ENCODE measurements at places on chromosomes 16 and 17. TPM values are rescaled to one million over a fixed set of nuclear protein-coding genes. Genes with fewer than 3 reads are reported as not detected.

- H3K36me3 ChIP-seq = no peaks in the 10 kb centered on the region
- no peak overlapping the region for H3K27ac ChIP-seq
- DNase-seq = peak; percentile 42
- peaks cover 18% of the 10 kb centered on the region for H3K4me1 ChIP-seq
Observed at GRCh38 chr17:65559804-65560627, 1.4 kb downstream of the AXIN2 start.

The CFAP97D1 gene
- not detected for total RNA-seq

- H3K4me1 ChIP-seq = no peaks in the 10 kb centered on the region
- no peak for DNase-seq
- no peaks in the 10 kb centered on the region for H3K27me3 ChIP-seq
- H3K27ac ChIP-seq = no peak overlapping the region
- no peak overlapping the region for H3K4me3 ChIP-seq
- no peaks in the 10 kb centered on the region for H3K36me3 ChIP-seq
Observed at GRCh38 chr16:78995441-78995840, 605.1 kb downstream of the MAF start.

The ZSCAN10 gene
- not detected for total RNA-seq

GRCh38 chr16:11976850-11977375 lies 379 bp downstream of the SNX29 start:
- peak overlapping the region; percentile 88 for H3K27ac ChIP-seq
- H3K27me3 ChIP-seq = no peaks in the 10 kb centered on the region
- no peak for DNase-seq
- peak overlapping the region; percentile 71 for H3K4me3 ChIP-seq
- H3K36me3 ChIP-seq = no peaks in the 10 kb centered on the region
- H3K4me1 ChIP-seq = peaks cover 11% of the 10 kb centered on the region

The FOXO3B gene
- 5.3 TPM for total RNA-seq

DNA sequence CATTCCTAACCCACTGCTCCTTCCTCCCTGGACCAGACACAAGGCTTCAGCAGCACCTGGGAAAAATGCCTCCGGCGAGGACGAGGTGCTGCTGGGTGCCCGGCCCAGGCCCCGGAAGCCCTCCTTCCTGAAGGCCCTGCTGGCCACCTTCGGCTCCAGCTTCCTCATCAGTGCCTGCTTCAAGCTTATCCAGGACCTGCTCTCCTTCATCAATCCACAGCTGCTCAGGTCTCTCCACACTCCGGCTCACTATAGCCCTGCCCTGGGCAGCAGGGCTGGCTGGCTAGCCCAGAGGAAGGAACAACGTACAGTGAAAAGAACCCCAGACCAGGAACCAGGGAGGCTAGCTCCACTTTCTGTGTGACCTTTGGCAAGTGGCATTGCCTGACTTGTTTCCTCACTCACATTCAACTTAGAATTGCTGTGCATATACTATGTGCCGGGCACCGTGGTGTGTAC lies 26.2 kb downstream of the ABCC3 start:
- no peaks in the 10 kb centered on the region for H3K4me1 ChIP-seq
- H3K36me3 ChIP-seq = no peaks in the 10 kb centered on the region
- H3K4me3 ChIP-seq = no peak overlapping the region
- H3K27me3 ChIP-seq = no peaks in the 10 kb centered on the region

DNA sequence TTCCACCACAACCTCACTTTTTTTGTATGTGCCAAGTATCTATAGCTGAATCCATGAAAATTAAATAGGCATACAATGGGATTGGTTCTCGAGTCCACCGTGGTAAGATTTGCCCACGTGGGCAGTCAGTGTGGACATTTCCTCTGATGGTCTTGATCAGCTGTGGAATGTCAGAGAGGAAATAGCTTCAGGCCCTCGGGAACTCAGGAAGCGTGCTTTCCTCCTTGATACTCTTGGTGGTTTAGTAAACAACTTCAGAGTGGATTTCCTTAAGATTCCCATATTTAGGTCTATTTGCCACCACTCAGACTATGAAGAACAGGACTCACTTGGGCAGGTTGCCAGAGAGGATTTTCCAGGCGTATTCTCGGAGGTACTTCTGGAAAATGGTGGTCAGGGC lies 152.5 kb downstream of the VPS53 start:
- DNase-seq = no peak
- no peaks in the 10 kb centered on the region for H3K4me1 ChIP-seq
- no peaks in the 10 kb centered on the region for H3K27me3 ChIP-seq
- H3K27ac ChIP-seq = no peak overlapping the region

The EPN3 gene
- total RNA-seq = not detected

The ZNF200 gene
- 33.3 TPM for total RNA-seq

GRCh38 chr16:8641671-8642070 lies 20.2 kb downstream of the METTL22 start:
- peaks cover 3% of the 10 kb centered on the region for H3K4me1 ChIP-seq
- peaks cover 5% of the 10 kb centered on the region for H3K36me3 ChIP-seq
- no peak overlapping the region for H3K27ac ChIP-seq
- H3K27me3 ChIP-seq = no peaks in the 10 kb centered on the region

DNA sequence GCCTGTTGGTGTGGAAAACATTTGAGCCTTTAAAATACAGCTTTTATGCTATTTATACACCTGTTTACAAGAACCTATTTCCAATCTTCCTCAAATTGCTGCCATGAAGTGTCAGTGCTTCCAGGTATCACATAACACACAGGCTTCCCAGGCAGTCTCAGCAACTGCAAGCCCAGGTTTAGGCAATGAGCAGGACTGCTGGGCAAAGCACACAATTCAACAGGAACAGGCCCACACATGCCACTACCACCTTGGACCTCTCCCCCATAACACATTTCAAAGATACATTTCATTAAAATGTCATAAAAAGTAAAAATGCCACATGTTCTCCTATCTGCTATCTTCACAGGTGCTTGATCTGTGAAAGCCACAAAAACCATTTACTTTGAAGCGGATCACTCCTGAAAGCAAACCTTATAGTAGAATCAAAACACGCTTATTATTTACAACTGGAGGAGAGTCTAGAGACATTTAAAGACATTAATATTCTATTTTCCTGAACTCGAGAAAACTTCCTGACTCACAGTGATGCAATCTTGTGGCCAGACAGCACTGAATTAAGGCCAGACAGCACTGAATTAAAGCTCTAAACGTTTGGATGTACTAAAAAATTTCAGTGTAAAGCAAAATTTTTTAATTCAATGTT lies 31.5 kb downstream of the ANKFY1 start:
- DNase-seq = no peak
- peaks cover 47% of the 10 kb centered on the region for H3K36me3 ChIP-seq
- H3K27me3 ChIP-seq = no peaks in the 10 kb centered on the region

DNA sequence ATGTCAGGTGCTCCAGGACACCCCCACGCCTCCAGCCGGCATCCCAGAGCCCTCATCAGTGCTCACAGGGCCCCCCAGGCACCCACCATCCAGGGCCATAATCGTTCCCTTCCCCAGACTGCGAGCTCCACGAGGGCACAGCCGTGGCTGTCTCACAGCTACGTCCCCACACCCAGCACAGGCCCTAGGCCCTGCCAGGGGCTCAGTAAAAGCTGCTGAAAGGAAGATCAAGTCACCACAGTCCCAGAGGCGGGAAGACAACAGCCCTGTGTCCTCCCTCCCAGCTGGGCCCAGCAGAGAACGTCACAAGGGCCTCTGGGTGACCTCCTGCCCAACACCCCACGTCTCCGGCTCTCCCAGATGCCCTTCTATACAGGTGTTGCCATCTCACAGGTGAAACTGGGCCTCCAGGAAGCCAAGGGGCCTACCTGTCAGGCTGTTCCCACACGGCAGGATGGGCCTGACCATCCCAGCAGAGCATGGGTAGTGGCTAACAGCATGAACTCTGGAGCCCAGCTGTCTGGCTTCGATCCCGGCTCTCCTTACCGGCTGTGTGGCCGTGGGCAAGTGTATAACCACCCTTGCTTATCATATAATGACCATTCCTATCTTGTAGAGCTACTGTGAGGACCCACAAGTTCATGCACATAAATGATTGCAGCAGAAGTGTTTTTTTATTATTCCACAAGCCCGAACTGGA lies 17.9 kb downstream of the ARL2BP start:
- no peak overlapping the region for H3K4me3 ChIP-seq
- no peak for DNase-seq
- H3K27ac ChIP-seq = peak overlapping the region; percentile 13
- no peaks in the 10 kb centered on the region for H3K27me3 ChIP-seq
- no peaks in the 10 kb centered on the region for H3K36me3 ChIP-seq

The HMOX2 gene
- 59.2 TPM for total RNA-seq

The TOP2A gene
- 2.1 TPM for total RNA-seq

- peaks cover 27% of the 10 kb centered on the region for H3K36me3 ChIP-seq
- H3K27ac ChIP-seq = no peak overlapping the region
- no peak overlapping the region for H3K4me3 ChIP-seq
- H3K27me3 ChIP-seq = no peaks in the 10 kb centered on the region
Observed at GRCh38 chr17:77147357-77147801, 6.6 kb downstream of the SEC14L1 start.

GRCh38 chr17:34683390-34683789 lies 104.0 kb downstream of the TMEM132E start:
- H3K27ac ChIP-seq = no peak overlapping the region
- no peaks in the 10 kb centered on the region for H3K27me3 ChIP-seq
- H3K4me3 ChIP-seq = no peak overlapping the region
- H3K4me1 ChIP-seq = no peaks in the 10 kb centered on the region
- no peaks in the 10 kb centered on the region for H3K36me3 ChIP-seq

DNA sequence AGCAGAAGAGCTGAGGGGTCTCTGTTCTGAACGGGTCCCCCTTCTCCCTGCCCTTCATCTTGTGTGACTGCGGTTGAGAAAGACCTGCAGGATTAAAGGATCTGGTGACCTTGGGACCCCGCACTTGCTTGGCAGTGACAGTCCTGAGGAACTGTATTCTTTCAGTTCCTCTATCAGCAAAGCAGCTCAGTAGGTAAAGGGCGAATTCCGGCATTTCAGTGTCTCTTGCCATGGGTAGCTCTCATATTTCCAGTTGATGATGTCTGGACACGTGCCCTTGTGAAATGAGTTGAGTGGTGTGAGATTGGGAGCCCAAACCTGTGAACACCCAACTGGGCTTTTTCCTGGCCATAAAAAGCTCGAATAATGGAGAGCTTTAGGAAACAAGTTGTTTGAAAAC lies 135.7 kb downstream of the PRKCA start:
- no peak overlapping the region for H3K4me3 ChIP-seq
- no peak overlapping the region for H3K27ac ChIP-seq
- H3K36me3 ChIP-seq = no peaks in the 10 kb centered on the region
- no peaks in the 10 kb centered on the region for H3K4me1 ChIP-seq
- DNase-seq = no peak

- H3K4me1 ChIP-seq = peaks cover 14% of the 10 kb centered on the region
- no peak overlapping the region for H3K4me3 ChIP-seq
- peak overlapping the region; percentile 16 for H3K27ac ChIP-seq
- H3K36me3 ChIP-seq = no peaks in the 10 kb centered on the region
- no peaks in the 10 kb centered on the region for H3K27me3 ChIP-seq
Observed at GRCh38 chr16:16025214-16025968, 76.0 kb downstream of the ABCC1 start.

DNA sequence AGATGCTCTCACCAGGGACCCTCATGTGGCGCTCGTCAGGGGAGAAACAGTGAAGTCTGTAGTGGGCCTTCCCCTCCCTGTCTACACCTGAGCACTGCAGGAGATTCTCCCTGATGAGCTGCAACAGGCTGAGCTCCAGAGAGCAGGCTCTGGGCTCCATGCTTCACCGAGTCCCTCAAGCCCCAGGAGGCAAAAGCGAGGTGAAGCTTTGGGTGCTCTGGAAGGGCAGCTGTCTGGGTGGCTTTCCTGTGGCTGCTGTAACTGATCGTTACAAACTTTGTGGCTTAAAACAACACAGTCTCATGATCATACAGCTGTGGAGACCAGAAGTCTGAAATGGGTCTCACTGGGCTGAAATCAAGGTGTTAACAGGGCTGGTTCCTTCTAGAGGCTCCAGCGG lies 12.1 kb upstream of the CD300LD start:
- H3K27ac ChIP-seq = no peak overlapping the region
- no peaks in the 10 kb centered on the region for H3K36me3 ChIP-seq
- H3K27me3 ChIP-seq = no peaks in the 10 kb centered on the region
- peaks cover 18% of the 10 kb centered on the region for H3K4me1 ChIP-seq
- no peak for DNase-seq

- H3K27ac ChIP-seq = no peak overlapping the region
- peaks cover 10% of the 10 kb centered on the region for H3K4me1 ChIP-seq
- H3K36me3 ChIP-seq = peaks cover 3% of the 10 kb centered on the region
- no peaks in the 10 kb centered on the region for H3K27me3 ChIP-seq
- no peak overlapping the region for H3K4me3 ChIP-seq
- DNase-seq = no peak
Observed at GRCh38 chr17:39732586-39732985, 2.3 kb upstream of the MIEN1 start.

The MAFG gene
- 20.8 TPM for total RNA-seq

DNA sequence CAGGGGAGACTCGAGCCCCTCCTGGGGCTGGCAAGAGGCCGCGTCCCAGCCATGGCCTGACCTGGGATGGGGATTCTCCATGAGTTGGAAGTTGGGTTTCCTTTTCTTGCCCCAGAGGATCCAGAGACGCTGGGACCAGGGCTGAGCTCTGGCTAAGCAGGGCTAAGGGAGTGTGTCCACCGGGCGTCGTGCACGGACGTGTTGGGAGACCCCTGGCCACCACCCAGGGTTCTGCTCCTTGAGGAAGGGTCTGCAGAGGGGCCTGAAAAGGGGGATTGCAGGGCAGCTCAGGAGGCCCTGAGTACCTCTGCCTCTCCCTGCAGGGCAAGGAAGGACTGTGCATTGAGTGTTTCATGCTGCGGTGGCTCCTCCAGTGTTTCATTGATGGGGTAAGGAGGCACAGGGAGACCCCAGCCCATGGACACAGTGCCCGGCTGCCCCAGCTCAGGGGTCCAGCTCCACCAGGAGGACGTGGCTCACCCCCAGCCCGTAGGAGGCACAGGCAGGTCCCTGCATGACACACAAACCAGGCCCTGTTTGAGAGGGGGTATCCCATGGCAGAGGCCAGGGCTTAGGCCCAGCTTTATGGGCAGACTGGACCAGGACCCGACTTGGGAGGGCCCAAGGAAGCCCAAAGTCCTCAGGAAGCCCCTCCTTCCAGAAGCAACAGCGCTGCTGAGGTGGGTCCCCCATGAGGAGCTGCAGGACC lies 47.5 kb downstream of the USP22 start:
- no peak for DNase-seq
- no peak overlapping the region for H3K4me3 ChIP-seq
- peaks cover 7% of the 10 kb centered on the region for H3K36me3 ChIP-seq
- no peak overlapping the region for H3K27ac ChIP-seq
- H3K4me1 ChIP-seq = peaks cover 18% of the 10 kb centered on the region

GRCh38 chr17:81400154-81400977 lies 5.1 kb downstream of the BAHCC1 start:
- no peaks in the 10 kb centered on the region for H3K36me3 ChIP-seq
- peaks cover 35% of the 10 kb centered on the region for H3K4me1 ChIP-seq
- H3K27me3 ChIP-seq = peaks cover 13% of the 10 kb centered on the region
- no peak for DNase-seq

- peak; percentile 41 for DNase-seq
- H3K4me1 ChIP-seq = peaks cover 27% of the 10 kb centered on the region
- H3K36me3 ChIP-seq = no peaks in the 10 kb centered on the region
- H3K27me3 ChIP-seq = no peaks in the 10 kb centered on the region
- H3K27ac ChIP-seq = peak overlapping the region; percentile 84
Observed at GRCh38 chr17:45149669-45150664, 1.7 kb downstream of the HEXIM1 start.

- DNase-seq = no peak
- H3K36me3 ChIP-seq = no peaks in the 10 kb centered on the region
- no peak overlapping the region for H3K27ac ChIP-seq
- no peaks in the 10 kb centered on the region for H3K4me1 ChIP-seq
- no peaks in the 10 kb centered on the region for H3K27me3 ChIP-seq
Observed at GRCh38 chr16:13060932-13061331, 159.5 kb downstream of the SHISA9 start.

- peaks cover 72% of the 10 kb centered on the region for H3K36me3 ChIP-seq
- no peak overlapping the region for H3K4me3 ChIP-seq
- H3K4me1 ChIP-seq = no peaks in the 10 kb centered on the region
- no peaks in the 10 kb centered on the region for H3K27me3 ChIP-seq
Observed at GRCh38 chr17:17215575-17215974, 9.4 kb upstream of the PLD6 start.

The ZNF232 gene
- total RNA-seq = 6.4 TPM
